Frontal cortex (tissue), 4 donors: ENCODE measurements at places on chromosomes 11 and 22.

DNA sequence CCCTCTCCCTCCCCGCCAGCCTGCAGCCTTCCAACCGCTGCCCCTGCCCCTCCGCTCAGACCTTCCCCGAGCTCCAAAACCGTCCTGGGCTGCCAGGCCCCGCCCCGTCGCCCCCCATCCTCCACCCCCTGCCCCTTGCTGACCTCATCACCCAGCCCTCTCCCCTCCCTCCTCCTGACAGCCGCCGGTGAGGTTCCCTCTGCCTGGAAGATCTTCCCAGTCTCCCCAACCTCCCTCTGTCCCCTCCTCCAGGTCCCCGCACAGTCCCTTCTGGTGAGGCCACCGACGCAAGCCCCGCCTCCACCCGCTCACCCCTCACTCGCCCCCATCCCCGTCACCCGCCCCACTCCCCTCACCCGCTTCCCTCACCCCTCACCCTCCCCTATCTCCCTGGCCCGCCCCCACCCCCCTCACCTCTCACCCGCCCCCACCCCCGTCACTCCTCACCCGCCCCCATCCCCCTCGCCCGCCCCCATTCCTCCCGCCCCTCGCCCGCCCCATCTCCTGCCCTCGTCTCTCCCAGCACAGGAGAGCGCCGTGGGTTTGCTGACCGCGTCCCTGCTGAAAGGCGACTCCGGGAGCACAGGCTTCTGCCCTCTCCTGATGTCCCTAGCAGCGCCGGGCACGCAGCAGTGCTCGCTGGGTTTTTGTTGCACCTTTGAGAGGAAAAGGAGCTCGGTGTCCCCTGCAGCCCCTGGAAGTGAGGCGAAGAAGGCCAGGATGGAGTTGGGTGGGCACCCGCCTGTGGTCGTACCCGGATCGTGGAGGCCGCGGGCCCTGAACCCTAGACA is 16.4 kb upstream of the UPK3A start:
- peak; percentile 53 for DNase-seq

- peak; percentile 79 for DNase-seq
Measured at GRCh38 chr22:50471197-50471847, 3.5 kb downstream of the SBF1 start.

- DNase-seq, result no peak
Measured at GRCh38 chr22:45225732-45226502, 14.8 kb downstream of the KIAA0930 start.

- DNase-seq, result no peak
Measured at GRCh38 chr22:32864041-32864440, 62.5 kb downstream of the TIMP3 start.

GRCh38 chr22:44147008-44147645 is 33.6 kb upstream of the PARVG start:
- DNase-seq, result no peak
